ENCODE measurements at places on chromosomes 5 and 9. TPM values are rescaled to one million over a fixed set of nuclear protein-coding genes. Genes with fewer than 3 reads are reported as not detected.

Gene IGIP
- 5.5 TPM for total RNA-seq

DNA sequence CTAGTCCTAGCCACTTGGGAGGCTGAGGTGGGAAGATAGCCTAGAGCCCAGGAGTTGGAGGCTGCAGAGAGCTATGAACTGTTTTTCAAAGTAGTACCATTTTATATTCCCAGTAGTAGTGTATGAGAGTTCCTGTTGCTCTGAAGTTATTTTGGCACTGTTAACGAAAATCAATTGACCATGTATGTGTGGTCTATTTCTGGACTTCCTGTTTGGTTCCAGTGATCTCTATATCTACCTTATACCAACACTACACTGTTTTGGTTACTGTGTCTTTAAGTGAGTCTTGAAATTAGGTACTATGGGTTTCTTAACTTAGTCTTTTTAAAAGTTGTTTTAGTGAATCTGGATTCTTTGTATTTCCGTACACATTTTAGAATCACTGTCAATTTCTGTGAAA is 13.6 kb downstream of the SLF1 start:
- DNase-seq = no peak
- H3K27me3 ChIP-seq = no peaks in the 10 kb centered on the region
- H3K4me3 ChIP-seq = no peak overlapping the region

DNA sequence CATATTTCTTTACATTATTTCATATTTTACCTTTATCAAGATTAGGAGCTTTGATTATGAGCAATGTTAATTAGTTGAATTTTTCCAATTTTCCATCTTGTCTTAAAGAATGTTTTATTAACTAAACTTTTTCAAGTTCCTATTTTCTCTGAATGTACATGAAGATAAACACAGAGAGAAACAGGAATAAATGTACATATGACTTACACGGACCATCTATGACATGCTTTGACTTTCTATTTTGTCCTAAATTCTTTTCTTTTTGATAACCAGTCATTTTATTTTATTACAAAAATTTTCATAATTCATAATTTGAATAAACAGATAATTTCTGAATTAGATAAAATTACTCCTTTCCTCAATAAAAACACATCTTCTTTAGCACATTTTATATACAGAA is 1038.8 kb upstream of the ARRDC3 start:
- no peaks in the 10 kb centered on the region for H3K36me3 ChIP-seq
- no peaks in the 10 kb centered on the region for H3K4me1 ChIP-seq
- DNase-seq = no peak
- no peak overlapping the region for H3K27ac ChIP-seq
- H3K4me3 ChIP-seq = no peak overlapping the region
- H3K27me3 ChIP-seq = no peaks in the 10 kb centered on the region

DNA sequence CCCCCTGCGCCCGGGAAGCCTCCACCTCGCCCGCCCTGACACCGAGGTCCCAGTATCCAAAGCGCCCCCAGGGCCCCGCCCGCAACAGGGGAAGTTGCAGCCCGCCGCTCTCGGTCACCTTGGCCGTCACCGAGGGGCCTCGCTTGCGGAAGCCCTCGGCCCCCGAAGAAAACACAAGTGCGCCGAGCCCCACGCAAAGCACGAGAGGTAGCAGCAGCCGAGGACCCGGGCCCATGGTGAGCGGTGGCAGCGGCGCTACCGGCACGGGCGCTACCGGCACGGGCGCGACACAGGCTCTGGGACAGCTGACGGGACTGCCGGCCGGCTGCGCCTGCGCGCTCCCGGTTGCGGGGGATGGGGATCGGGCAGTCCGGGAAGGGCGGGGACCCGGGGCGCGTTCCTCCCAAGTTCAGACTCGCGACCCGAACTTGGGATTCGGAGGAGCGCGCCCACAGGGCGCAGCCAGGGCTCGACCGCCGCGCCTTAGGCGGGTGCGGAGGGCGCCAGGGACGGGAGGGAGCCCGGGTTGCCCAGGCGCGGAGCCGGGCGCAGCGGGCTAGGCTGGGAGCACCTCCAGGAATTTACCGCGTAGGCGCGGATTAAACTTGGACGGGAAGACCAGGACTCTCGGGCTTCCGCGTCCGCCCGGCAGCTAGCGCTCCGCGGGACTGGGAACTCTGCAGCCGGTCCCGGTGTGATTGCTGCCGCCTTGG is at the start of gene PPIC:
Gene PPIC (minus strand): TSS at position 335 of the 713 bp plus-strand sequence. CDS start 100 bp downstream, at position 235.
- DNase-seq = peak; percentile 90
- H3K4me1 ChIP-seq = peaks cover 10% of the 10 kb centered on the region
- H3K27ac ChIP-seq = peak within 1 kb of the TSS; percentile 72
- peaks cover 23% of the 10 kb centered on the region for H3K27me3 ChIP-seq

- no peak overlapping the region for H3K4me3 ChIP-seq
- DNase-seq = no peak
- H3K27ac ChIP-seq = no peak overlapping the region
- H3K4me1 ChIP-seq = peaks cover 15% of the 10 kb centered on the region
- H3K36me3 ChIP-seq = no peaks in the 10 kb centered on the region
Measured at GRCh38 chr5:129096382-129096991, 1.9 kb downstream of the ISOC1 start.

DNA sequence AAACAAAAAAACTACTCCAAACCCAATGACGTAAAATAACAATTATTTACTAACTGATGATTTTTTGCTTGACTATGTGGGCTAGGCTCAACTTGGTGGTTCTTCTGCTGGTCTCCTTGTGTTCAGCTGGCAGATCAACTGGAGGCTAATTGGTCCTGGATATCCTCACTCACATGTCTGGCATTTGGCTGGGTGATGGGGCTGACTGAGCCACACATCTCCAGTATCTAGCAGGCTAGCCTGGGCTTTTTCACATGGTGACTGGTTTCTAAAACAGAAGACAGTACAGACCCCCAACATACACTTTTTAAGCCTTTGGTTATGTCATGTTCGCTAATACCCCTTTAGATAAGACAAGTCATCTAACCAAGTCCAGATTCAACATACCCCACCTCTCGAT is 104.7 kb upstream of the PRRC1 start:
- H3K4me1 ChIP-seq = peaks cover 29% of the 10 kb centered on the region
- no peaks in the 10 kb centered on the region for H3K27me3 ChIP-seq
- no peak overlapping the region for H3K27ac ChIP-seq
- peaks cover 8% of the 10 kb centered on the region for H3K36me3 ChIP-seq

GRCh38 chr5:132050136-132050535 is 10.3 kb upstream of the IL3 start:
- no peak overlapping the region for H3K27ac ChIP-seq
- peak; percentile 48 for DNase-seq
- H3K27me3 ChIP-seq = peaks cover 2% of the 10 kb centered on the region
- no peaks in the 10 kb centered on the region for H3K36me3 ChIP-seq
- H3K4me3 ChIP-seq = no peak overlapping the region

- H3K4me3 ChIP-seq = no peak overlapping the region
- no peaks in the 10 kb centered on the region for H3K27me3 ChIP-seq
- no peak overlapping the region for H3K27ac ChIP-seq
- H3K36me3 ChIP-seq = no peaks in the 10 kb centered on the region
Measured at GRCh38 chr9:108511307-108511706, 344.5 kb downstream of the ACTL7B start.

DNA sequence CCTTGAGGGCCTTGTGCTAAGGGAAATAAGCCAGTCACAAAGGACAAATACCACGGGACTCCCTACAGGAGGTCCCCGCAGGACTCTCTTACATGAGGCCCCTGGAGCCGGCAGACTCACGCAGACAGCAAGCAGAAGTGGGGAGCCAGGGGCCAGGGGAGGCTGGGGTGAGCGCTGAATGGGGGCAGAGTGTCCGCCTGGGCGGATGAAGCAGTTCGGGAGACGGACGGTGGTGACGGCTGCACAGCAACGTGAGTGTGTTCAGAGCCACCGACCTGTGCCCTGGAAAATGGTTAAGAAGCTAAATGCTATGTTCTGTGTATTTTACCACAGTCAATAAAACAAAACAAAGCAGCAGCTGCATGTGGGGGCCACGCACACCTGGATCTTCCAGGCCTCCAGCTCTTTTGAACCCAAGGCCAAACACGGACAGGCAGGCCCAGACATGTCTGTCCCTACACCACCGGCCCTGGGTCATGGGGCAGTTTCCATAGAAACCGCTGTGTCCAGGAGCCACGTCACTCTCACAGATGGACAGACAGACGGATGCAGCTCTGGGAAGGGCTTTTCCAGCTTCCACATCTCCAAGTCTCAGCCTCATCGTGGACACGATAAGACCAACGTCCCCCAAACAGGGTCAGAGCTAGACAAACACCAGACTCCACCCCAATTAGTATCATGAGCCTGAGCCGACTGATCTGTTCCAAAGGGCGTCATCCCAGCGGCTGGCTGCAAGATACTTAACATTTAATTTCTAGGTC is 103.9 kb downstream of the VAV2 start:
- H3K4me3 ChIP-seq = no peak overlapping the region
- peaks cover 53% of the 10 kb centered on the region for H3K4me1 ChIP-seq
- H3K36me3 ChIP-seq = no peaks in the 10 kb centered on the region
- no peaks in the 10 kb centered on the region for H3K27me3 ChIP-seq

Data from muscle of leg (tissue), 16 donors.